ENCODE measurements at places on chromosomes 12 and 14.

DNA sequence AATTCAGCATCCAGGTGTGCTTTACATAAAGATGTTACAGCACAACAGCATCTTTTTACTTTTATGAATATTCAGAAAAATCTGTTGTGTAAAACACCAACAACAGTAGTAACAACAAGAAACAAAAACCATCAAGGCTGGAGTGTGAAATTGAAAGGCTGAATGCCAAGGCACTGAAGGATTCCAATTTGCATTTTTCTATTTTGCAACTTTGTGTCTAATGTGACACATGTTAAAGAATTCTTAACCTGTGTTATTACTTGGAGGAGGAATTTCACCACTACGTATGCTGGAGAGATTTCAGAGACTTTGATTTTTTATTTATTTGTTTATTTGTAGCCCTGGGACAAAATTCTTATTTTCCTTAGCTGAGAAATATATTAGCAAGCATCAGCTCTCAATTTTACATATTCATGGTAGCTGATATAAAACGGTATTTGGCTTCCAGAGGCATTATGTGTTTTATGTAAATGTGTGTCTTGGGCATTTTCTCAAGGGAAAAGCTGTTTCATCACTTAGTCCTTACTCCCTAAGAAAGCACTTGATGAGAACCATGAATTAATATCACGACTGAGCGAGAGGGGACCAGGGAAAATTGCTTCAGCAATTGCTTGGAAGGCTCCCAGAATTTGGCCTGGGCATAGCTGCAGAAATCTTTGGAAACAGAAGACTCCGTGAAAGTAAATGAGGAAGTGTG is 475.4 kb downstream of the TMEM132D start:
- no peak for DNase-seq

DNA sequence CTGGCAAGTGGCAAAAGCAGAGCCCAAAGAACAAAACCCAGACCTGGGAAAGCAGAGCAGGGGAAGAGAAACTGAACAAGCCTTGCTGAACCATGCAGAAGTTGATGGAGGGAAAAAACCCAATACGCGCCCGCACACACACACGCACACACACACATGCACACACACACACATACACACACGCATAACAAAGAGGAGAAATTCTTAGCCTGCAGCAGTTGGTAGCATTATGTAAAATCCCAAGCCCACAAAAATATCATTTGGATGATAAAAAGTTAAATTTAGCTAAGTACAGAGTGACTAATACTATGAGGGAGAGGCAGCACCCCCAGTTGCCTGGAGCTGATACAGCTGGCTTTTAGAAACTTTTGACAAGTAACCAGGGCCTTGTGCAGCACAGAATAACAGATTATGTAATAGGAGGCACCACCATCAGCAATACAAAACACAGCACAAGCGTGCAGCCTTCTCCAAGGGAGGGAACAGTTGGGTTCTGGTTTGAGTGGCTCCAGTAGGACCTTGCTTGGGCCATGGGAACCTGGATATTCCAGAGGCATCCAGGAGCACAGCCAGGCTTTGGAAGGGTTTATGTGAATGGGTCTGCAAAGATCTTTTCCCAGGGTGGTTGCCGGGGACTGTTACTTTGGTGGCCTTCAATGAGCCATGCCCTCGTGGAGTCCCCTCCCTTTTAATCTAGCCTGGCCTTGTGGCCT is 35.3 kb downstream of the PITPNM2 start:
- no peak for DNase-seq

- no peak for DNase-seq
Observed at GRCh38 chr12:100566887-100567637, 6.4 kb upstream of the GAS2L3 start.

GRCh38 chr12:124560146-124560890 is 7.1 kb downstream of the NCOR2 start:
- no peak for DNase-seq

DNA sequence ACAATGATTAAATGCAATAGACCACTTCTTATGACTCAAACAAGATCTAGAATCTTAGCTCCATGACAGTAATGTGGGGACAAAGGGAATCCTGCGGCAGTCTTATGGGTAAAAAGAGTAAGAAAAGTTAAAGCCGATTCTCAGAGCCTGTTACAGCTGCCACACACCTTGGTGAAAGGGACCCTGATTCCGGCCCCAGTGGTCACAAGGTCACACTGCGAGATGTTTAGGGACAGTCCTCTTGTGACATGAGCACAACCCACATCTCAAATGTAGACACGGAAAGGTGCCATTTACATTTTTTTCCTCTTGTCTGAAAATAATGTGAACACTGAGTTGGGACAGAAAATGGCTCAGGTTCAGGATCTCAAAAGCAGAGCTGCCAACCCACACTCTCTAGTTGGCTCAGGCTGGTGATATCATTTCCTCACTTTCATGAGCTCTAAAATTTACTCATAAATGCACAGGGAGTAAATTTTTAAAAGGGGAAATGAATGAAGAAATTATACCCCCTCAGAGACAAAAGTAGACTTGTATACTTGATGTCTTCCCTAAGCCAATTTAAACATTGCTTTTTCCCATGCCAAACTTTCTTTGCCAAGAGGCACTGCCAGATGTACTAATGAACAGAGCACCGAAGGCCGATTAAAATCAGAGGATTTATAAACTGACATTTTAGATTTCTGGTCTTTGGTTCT is 113.1 kb upstream of the OVCH1 start:
- DNase-seq: no peak

DNA sequence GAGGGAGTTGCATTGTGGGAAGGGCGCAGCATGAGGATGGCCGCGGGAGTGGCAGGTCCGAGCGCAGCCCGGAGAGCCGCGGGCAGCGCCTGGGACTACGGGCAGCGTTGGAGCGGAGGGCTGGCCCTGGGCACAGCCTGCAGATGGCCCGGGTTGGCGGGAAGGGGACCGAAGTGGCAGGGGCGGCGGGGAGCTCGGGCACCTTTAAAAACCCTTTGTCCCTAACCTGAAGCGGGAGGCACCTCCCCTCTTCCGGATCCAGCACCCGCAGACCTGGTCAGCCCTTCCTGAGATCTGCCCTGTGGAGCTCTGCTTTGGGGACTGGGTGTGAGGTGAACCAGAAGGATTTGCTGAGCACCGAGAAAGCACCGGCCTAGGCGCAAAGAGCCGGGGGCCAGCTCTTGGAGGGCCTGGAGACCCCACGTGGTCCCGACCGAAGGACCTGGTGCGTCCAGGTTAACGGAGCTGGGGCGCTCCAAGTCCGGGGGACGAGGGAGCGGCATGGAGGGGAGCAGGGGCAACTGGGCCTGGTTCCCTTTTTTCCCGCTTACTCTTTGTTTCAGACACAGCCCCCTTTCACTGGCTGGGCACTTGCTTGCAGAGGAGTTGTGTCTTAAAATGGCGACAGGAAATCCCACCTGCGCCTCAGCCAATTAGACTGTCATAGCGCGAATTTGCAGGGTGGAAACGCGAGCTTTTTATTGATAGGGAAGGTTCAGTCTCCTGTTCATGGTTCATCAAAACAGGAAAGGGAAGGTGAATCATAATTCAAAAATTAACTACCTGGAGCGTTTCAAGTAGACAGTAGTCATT is 792 bp upstream of the SLC38A1 start:
- DNase-seq: peak; percentile 79

GRCh38 chr14:50778721-50779483 is 52.1 kb downstream of the NIN start:
- no peak for DNase-seq

DNA sequence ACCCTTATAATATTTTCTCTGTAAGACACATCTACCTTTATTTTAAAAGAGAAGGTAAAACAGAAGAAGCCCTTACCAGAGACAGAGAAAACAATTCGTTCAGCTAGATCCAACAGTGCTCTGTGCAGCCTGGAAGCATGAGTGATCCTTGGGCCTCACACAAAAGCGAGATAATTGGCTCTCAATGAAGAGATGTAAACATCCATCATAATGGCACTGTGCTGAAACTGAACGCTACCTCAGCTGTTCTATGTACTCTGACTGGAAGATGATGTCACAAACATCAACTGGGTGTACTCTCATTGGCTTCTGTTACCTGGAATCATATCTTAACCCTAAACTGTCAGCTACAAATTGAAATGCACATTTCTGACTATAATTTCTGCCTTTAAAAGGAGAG is at the start of gene MGAT4C:
Gene MGAT4C, minus strand, starts transcription at position 229 of the 400 bp plus-strand sequence.
- no peak for DNase-seq

GRCh38 chr12:89280833-89281538 is 71.3 kb downstream of the DUSP6 start:
- DNase-seq: no peak

GRCh38 chr12:52148464-52149181 is 43.2 kb downstream of the KRT80 start:
- DNase-seq: no peak

GRCh38 chr12:46578190-46578982 is 205.8 kb upstream of the SLC38A2 start:
- DNase-seq: no peak

DNA sequence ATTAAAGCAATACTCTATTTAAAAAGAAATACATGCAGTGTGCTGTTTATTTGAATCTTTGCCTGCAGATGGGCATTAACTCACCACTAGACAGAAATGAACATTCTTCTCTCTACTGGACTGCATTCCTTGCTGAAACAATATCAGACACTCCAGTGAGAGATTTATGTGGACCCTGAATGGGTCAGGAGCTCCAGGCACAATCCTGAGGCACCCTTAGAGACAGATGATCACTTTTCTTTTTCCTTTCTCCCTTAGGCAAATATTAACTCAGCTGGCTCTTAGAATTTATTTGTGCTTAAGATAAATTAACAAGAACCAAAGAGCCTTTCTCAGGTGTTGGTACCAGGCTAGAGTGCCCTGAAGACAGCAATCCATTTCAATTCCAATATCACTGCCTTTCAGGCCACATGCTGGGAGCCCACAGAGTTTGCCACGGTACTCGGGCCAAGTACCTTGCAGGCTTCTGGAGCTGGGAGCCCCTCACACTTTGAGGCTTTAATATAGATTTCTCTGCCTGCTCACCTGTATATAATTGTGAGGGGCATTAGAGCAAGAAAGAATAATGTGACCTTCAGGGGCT is 173.0 kb downstream of the EMP1 start:
- no peak for DNase-seq

GRCh38 chr12:101803978-101804377 is 26.8 kb downstream of the GNPTAB start:
- no peak for DNase-seq

DNA sequence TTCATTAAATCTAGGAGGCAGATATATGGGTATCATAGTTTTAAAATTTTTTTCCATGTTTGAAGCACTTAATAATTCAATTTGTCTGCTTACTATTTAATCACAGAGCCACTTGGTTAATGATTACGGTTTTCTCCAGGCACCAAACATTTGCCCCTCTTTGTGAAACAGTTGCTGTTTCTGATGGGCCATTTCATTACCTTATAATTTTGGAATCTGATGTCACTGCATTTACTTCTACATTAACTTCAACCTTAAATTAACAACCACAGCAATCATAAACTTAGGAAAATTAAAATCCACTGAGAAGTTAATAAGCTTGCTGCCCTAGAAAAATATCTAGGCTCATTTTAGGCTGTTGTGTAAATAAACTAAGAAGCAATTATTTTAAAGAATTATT is 17.0 kb downstream of the TMCC3 start:
- no peak for DNase-seq

- DNase-seq: peak; percentile 58
Observed at GRCh38 chr14:70884595-70885342, 22.5 kb upstream of the PCNX1 start.

- no peak for DNase-seq
Observed at GRCh38 chr12:85509857-85510256, 229.8 kb downstream of the ALX1 start.

- no peak for DNase-seq
Observed at GRCh38 chr14:52310541-52310940, 3.6 kb upstream of the PTGER2 start.

- no peak for DNase-seq
Observed at GRCh38 chr12:12451098-12451497, 94.2 kb downstream of the BORCS5 start.

DNA sequence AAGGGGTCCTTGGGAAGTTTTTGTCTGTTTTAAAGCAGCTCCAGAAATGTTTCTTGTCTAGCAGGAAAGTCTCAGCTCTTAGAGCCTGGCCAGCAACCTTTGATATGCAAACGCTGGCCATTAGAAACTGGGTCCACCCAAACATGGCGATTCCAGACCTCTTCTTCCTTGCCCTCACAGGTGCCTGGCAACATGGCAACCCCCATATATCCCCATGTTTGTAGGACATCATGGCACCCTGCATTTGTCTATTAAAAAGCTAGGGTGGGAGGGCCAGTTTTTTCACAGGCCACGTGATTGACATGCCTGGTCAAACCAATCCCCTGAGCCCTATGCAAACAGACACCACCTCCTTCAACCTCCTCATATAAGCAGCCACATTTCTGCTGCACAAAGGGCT is 848.7 kb upstream of the FOXG1 start:
- DNase-seq: no peak

DNA sequence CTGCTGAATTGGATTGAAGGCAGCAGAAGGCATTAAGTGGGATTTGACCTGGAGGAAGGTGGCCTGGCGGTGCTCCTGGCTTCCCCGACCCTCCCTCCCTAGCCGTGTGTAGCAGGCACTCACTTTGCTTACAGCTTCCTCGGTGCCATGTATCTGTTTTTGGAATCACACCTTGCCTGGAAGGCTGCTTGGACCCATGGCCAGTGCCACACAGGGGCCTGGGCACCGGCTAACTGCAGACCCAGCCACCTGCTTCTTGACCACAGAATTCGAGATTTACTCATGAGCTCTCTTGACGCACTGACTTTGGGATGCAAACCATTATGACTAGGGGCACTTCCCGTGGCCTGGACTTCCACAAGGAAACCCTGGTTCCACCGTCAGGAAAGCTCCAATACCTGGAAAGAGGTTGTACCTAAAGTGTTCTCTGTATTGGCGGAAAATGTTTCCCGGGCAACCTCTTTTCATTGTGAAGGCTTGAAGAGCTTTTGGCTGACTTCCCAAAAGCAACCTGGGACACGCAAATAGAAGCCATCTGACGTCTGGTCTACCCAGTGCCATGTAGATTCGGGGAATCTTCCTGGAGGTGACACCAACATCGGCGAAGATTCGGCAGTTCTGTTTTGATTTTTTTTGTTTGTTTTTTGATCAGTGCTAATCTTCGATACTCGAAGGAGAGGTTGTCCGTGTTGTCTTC is 125.6 kb upstream of the RTL1 start:
- DNase-seq: no peak

DNA sequence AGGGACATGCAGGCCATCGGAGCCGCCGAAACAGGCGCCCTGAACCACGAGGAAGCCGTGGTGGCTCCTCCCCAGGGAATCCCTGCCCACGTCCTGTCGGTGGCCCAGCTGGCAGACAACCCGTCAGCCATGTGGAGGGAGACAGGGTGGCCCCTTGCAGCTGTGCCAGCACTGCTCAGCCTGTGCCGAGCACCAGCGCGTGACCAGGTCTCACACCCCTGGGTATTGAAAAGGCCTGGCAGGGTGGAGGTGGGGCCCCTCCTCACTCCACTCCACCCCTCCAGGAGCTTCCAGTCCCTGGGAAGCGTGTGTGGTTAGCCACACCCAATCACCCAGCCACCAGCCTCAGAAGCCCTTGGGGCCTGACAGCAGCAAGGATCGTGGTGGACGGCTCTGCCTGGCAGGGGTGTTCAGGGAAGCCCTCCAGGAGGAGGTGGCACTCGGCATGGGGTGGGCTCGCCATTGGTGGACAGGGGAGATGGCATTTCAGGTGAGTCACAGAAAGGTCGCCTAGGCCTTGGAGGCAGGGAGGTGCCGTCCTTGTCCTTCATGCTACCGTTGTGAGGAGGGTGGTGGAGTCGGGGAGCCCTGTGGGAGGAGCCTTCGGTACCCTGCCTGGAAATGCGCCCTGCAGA is 12.3 kb upstream of the DLK1 start:
- no peak for DNase-seq

- DNase-seq: no peak
Observed at GRCh38 chr12:26551385-26551784, 281.6 kb downstream of the ITPR2 start.
